ENCODE measurements at places on chromosomes 1 and 21. TPM values are rescaled to one million over a fixed set of nuclear protein-coding genes. Genes with fewer than 3 reads are reported as not detected.

Gene PRKCZ
- 1.3 TPM for total RNA-seq

Gene SPATA17
- total RNA-seq, result 0.66 TPM

Gene CHRM3
- 0.03 TPM for total RNA-seq

Gene ASCL5
- total RNA-seq, result not detected
